ENCODE measurements at places on chromosomes 13 and 19. TPM values are rescaled to one million over a fixed set of nuclear protein-coding genes. Genes with fewer than 3 reads are reported as not detected.

The ZSWIM9 gene
- 1.2 TPM for polyA plus RNA-seq

The EHD2 gene
- polyA plus RNA-seq = 498 TPM

The VN1R4 gene
- not detected for polyA plus RNA-seq

The PGLYRP1 gene
- not detected for polyA plus RNA-seq

The CYP2S1 gene
- polyA plus RNA-seq = not detected

The CRX gene
- polyA plus RNA-seq = not detected

The PCP2 gene
- polyA plus RNA-seq = not detected

The C1QTNF9B gene
- not detected for polyA plus RNA-seq

The SMIM17 gene
- polyA plus RNA-seq = not detected
